ENCODE measurements at places on chromosomes 16 and 17. TPM values are rescaled to one million over a fixed set of nuclear protein-coding genes. Genes with fewer than 3 reads are reported as not detected.
A peak's percentile ranks its signal among the peaks of the same experiment; 100 is the strongest.

DNA sequence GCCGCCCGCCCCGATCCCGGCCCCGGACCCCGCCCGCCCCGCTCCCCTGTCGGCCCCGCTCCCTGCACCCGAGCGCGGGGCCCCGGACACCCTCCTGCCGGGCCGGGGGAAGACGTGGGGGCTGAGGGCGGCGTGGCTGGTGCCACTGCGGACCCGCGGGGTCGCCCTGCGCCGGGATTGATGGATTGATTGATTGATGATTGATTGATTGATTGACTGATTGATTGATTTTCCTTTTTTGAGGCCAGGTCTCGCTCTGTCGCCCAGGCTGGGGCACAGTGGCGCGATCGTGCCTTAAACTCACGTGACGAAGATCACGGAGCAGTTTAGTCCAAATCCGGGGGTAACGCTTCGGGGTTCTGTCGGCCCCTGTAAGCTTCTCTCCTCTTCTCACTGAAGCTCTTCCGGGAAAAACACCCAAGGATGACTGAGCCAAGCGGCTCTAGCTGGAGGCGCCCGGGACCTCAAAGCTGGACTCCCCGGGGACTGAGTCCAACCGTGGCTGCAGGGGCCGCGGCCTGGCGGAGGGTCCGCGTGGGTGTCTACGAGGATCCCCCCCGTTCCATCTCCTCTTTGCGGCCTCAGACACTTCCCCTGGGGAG lies 40.2 kb upstream of the BHLHA9 start:
- DNase-seq, result no peak

DNA sequence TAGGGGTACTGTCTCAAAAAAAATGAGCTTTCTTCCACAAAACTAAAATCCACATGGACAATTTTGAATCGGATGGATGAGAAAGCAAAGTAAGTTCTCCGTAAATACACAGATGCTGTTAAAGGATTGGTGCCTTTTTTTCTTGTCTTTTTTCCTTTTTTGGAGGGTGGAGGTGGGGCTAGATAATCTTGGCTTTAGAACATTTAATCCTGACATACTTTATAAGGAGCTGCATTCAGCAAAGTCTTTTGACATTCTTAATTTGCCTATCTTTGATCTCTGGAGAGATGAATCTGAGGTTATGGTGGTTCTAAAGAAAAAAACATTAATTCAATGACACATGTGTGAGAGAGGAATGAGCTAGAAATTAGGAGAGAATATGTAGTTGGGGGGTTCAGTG lies 312.3 kb upstream of the KCNJ16 start:
- no peak for DNase-seq

- DNase-seq, result peak; percentile 93
Observed at GRCh38 chr16:68069511-68070248, 15.5 kb upstream of the NFATC3 start.

DNA sequence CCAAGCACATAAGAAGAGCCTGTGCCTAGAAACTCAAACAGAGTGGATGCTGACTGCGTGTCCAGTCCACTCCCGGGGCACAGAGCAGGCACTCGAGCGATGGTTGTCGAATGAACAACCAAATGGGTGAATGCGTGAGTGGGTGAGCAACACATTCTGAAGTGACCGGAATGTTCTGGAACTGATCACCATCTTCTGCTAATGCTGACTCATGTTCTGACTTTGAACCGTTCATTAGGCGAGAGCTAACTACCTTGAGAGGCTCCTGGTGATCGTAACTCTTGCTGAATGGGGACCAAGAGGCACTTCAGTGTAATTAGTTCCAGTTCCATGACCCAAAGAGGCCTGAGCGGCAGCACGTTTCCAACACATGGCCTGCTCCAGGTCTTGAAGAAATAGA lies 37.9 kb downstream of the IRF8 start:
- peak; percentile 1 for DNase-seq

GRCh38 chr16:67672739-67673662 lies 6.4 kb downstream of the C16orf86 start:
- DNase-seq, result peak; percentile 72

DNA sequence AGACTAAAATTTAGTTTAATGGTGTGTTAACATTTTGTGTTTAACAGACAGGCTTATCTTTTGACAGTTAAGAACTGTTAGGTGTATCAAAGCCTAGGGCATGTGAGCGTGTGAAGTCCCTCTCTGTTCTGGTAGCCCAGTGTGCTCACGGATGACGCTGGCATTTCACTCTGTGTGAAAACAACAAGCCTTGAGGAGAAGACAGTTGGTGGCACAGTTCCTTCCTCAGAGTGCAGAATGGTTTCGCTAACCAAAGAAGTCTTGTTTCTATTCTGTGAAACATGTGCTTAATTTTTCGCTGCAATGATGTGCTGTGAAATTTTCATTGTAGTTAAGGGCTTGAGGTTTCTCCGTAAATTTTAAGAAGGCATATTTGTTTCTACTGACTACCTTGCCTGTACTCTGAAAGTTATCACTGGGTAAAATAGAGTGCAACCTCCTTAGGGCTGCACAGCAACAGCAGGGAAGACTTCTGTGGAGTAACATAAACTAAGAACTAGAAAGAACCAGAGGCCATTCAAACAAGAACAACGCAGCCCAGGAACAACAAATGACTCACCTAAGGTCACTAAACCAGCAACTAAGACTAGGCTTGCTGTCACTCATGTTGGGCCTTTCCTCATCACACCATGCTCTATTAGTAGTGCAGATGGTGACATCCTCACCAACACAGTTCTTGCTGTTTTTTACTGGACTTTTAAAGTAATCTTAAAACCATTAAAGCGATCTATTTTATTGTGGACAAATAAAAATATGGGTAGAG lies 33.4 kb downstream of the BRD7 start:
- no peak for DNase-seq

The CCL8 gene
- not detected for polyA plus RNA-seq
